ENCODE measurements at places on chromosomes 12 and 14. TPM values are rescaled to one million over a fixed set of nuclear protein-coding genes. Genes with fewer than 3 reads are reported as not detected.

Gene CDH24
- total RNA-seq, result 0.88 TPM

Gene KCNC2
- not detected for total RNA-seq

Gene CACNA1C
- 0.04 TPM for total RNA-seq

Gene RDH16
- 0.13 TPM for total RNA-seq

Gene TMEM179
- total RNA-seq, result 0.31 TPM

Gene SLCO1B1
- not detected for total RNA-seq

Gene SLC6A15
- total RNA-seq, result not detected

Gene ING4
- total RNA-seq, result 18.5 TPM

Gene SLC2A13
- total RNA-seq, result 6.3 TPM

Gene CPNE6
- total RNA-seq, result not detected

Gene SERPINA9
- not detected for total RNA-seq

- DNase-seq, result no peak
Observed at GRCh38 chr12:3542911-3543310, 51.9 kb downstream of the PRMT8 start.

- DNase-seq, result no peak
Observed at GRCh38 chr12:560691-561390, 101.1 kb downstream of the B4GALNT3 start.

DNA sequence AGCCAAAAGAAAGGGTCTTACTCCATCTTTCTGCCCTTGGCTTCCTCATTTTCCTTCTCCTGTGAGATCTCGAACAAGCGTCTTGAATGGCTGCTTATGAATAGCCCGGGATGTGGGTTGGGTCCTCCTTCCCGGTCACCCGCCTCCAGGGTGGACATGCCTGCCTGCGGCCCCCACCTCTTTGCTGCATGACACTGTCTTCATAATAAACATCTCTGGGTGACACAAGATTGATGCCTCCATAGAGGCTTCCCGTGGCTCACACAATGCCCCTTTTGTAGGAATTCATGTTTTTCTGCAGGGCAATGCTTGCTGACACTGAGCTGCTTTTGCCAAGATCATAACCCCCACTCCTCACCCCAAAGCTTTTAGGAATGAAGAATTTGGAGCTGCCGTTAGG, 125.9 kb downstream of the ZNF664 start:
- DNase-seq, result no peak

GRCh38 chr12:108905725-108906124, 25.8 kb downstream of the DAO start:
- no peak for DNase-seq

- no peak for DNase-seq
Observed at GRCh38 chr14:100345711-100346110, 22.6 kb downstream of the SLC25A47 start.

GRCh38 chr12:113862590-113863454, 103.3 kb downstream of the RBM19 start:
- DNase-seq, result no peak

DNA sequence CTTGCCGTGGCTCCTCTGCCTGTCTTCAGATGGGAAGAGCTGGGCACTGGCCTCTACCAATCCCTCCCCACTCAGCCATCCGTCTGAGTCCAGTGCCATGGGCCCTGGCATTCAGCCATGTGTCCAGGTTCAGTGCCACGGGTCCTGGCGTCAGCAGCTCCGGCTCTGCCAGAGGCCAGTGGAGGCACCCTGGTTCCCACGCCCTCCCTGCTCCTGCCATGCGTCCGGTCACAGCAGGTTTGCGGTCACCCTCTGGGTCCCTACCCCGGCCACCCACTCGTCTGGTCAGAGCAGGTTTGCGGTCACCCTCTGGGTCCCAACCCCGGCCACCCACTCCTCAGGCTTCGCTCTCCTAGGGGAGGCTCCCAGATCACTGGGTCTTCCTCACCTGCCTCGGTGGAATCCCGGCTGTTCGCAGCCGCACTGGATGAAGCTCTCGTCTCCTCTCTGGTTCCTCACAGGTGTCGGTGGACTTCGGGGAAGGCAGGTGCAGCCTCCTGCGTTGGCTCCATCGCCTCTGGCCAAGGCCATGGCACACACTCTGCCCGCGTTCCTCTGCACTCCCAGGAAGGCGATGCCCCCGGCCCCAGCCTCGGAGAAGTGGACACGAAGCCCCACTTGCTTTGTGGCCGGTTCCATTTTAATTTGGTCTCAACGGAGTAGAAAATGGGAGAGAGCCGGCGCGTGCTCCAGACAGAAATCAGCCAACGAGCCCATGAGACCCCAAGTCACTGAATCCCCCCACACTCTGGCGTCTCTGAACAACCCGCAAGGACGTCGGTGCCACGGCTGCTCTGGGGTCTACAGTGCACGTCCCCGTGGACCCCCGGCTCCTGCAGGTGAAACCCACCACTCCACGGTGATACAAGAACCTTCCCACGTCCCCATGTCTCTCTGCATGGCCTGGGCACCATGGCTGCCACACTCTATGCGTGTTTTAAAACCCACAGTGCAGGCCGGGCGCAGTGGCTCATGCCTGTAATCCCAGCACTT, 47.8 kb upstream of the FBRSL1 start:
- no peak for DNase-seq

DNA sequence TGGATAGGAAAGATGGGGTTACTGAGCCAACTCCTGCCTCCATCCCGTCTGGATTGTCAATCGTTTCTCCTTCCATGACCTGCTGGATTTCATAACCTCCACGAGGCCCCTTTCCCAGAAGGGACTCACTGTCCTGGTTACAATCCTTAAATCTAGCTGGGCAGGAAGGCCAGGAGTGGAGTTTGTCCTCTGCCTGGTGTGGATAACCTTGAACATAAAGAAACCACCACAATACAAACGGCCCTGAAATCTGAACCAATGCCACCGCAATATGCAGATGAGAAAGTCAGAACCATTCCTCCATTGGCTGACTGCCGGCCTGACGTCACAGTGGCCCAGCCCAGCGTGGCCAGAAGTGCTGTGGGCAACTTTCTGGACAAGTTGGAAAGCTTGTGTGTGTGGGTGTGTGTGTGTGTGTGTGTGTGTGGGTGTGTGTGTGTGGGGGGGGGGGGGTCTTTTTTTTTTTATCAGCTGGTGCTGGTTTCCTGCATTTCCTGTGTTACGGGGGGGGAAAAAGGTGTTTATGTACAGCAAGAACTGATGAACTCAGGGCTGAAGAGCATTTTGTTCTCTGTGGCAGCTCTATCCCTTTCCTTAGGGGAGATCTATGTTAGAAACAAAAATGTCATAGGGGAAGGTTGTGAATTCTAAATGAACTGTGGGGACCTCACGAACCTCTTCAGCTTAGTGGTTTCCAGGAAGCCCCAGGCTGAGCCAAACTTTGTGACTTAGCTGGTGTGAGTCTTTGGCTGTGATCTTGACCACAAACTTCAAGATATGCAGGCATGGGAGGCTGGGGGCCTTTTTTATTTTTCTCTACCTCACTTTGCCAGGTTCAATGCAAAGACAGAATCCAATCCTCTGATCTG, 81.6 kb upstream of the MED13L start:
- peak; percentile 62 for DNase-seq

GRCh38 chr12:87469295-87469694, 559.9 kb downstream of the C12orf50 start:
- no peak for DNase-seq

DNA sequence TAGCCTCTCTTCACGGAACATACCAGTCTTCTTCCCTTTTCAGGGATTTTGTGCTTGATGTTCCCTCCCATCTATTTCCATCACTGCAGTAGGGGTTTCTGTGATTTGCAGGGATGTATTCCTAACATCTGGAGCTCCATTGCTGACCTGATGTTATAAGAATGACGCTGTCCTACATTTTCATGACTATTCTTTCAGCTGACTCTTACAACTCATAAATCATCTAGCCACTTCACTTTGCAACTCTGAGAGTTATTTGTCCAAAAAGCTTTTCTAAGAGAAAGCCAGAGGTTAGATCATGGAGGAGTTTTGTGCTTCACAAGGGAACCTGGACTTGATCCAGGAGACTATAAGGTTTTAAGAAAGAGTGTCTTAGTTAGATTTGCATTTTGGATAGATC, 116.6 kb upstream of the FAR2 start:
- DNase-seq, result no peak

DNA sequence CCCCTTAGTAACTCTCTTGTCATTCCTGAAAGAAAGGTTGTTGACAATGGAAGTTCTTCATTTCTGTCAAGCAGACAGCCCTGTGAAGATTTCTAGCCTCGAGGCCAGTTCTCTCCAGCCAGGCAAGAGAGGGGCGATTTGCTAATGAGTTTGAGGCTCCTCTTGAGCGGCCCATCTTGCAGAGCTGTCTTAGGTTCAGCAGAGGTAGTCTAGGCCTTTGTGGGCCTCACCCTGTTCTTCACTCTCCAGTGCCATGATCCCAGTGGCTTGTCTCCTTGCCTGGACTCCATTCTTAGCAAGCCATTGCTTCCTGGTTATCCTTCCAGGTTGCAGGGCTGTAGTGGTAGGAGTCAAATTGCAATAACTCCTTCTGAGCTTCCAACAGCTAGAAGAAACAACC, 9.7 kb downstream of the TPH2 start:
- no peak for DNase-seq

DNA sequence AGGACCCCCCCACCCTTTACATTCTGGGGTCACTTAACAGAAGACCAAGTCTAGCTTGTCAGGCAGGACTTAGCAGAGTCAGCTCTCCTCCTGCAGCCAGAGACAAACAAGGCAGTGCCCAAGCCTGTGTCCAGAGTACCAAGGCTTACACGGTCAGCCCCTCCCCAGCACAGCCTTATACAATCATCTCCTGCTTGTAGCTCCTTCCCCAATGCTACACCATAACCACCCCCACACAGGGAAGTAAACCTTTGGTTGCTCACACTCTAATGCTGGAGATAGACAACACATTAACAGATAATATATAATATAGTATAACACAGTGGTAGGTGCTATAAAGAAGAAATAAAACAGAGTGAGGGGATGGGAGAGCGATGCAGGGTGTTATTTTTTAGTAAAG, 175.4 kb upstream of the PWP1 start:
- DNase-seq, result no peak

- DNase-seq, result no peak
Observed at GRCh38 chr14:94354638-94355185, 31.6 kb upstream of the SERPINA6 start.

DNA sequence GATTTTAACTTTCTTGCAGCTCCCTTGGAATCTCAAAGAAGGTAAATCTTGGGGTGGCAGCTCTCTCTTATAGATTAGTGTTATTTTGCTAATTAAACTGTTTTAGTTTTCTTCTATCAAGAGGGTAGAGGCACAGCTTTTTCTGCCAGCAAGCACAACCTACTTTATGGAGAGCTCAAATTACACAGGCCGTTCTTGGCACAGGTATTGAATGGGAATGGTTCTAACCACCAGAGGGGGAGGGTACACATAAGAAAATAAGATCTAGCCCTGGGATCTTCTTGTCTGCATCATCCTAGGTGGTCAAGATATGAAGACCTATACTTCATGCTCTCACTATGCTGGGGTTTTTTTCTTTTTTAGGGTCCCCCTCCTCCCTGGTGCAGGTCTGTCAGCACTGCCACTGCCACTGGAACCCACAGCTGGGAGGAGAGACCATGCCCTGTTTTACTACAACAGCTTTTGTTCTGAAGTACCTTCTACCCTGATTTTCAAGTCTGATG, 48.6 kb upstream of the STAC3 start:
- no peak for DNase-seq

DNA sequence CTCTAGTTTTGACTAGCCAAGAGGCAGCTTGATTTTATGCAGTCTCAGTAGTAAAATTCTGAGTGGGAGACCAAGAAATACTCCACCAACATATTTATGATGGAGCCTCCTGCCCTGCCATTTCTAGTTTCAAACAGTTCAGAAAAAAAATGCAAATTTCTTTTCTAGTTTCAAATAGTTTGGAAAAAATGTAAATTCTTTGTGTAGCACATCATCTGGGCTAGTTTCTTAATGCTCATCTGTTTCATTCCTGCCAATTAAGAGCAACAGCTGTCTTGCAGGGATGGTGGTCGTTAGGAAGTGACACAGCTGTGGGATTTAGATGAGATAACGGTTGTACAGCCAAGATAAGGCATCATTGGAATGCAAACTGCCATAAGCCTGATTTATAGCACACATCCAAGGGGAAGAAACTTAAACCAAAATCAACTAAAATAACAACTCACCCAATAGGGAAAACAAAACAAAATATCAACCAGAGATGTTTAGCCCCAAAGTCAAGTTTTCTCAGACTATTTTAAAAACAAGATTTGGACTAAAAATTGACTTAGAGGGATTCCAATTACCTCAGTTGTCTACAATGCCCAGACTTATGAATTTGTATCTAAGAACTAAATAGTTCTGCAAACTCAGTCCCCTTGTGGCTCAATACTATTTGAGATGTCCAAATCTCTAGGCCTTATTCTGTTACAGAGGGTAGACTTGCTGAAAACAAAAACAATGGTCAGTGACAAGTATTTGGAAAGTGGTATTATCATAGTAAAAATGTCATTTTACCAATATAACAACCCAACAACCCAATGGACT, 291.3 kb upstream of the ATP2B1 start:
- no peak for DNase-seq

GRCh38 chr12:123961585-123962345, 10.9 kb downstream of the CCDC92 start:
- no peak for DNase-seq

- DNase-seq, result no peak
Observed at GRCh38 chr12:16939871-16940306, 333.9 kb upstream of the LMO3 start.

GRCh38 chr12:49537752-49538509, 899 bp upstream of the KCNH3 start:
- DNase-seq, result peak; percentile 58

DNA sequence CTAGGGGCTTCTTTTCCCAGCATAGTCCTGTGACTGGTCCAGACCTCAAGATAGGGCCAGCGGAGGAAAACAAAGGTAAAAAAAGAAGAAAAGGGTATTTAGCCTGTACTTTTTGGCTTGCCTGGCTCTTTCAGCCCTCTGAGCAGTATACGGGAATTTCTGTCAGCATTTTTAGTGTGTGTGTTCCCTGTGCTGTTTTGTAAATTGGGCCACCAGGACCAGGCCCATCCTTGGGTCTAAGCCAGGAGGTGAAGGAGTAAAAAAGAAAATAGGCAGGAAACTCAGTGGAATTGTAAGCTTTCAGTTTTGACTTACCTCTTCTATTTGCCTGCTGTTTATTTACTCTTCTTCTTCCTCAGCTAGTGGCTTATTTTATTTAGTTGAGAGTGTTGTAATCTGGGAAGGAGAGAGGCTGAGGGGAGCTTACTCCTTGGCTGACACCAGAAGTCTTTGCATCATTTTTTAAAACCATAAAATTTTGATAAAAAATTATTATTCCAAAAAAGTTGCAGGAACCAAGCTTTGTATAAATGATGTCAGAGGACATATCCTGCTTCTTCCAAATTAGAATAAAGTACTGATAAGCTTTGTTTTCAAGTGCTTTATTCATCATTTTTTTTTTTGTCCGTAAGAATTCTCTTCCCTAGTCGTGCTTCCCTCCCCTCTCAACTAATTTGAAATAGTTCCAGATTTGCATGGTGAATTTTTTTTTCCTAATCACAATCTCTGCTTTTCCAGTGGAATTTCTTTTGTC, 63.7 kb downstream of the DIP2B start:
- DNase-seq, result no peak

DNA sequence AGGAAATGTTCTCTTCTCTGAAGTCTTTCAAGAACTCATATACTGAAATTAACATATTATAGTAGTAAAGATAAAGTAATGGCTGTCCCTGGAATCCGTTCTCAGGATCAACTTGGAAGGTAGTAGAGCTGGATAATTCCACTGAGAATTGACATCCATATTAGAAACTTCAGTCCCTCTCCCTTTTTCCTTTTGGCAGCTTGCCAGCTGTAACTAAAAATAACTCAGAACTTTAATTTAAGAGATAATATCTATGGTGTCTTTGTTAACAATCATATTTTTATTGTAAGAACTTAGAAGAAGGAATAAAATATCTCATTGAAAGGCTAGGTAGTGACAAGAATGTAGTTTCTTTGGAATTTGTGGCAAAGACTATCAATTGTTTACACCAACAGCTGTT, 61.4 kb upstream of the PLEKHA5 start:
- no peak for DNase-seq

All from CD8-positive, alpha-beta memory T cell (primary cell).